Activated T-helper 1 cell treated with anti-CD3 and anti-CD28 coated beads, Interleukin-12 subunit alpha, Interleukin-12 subunit beta, Interleukin-2, Interleukin-4 antibody, amounts not matched to agents 30 ng/mL and 10 ng/mL and 1 ng/mL, durations not matched to agents 14 hours and 24 hours and 36 hours (primary cell): ENCODE measurements at places on chromosomes 2 and 18. TPM values are rescaled to one million over a fixed set of nuclear protein-coding genes. Genes with fewer than 3 reads are reported as not detected.

DNA sequence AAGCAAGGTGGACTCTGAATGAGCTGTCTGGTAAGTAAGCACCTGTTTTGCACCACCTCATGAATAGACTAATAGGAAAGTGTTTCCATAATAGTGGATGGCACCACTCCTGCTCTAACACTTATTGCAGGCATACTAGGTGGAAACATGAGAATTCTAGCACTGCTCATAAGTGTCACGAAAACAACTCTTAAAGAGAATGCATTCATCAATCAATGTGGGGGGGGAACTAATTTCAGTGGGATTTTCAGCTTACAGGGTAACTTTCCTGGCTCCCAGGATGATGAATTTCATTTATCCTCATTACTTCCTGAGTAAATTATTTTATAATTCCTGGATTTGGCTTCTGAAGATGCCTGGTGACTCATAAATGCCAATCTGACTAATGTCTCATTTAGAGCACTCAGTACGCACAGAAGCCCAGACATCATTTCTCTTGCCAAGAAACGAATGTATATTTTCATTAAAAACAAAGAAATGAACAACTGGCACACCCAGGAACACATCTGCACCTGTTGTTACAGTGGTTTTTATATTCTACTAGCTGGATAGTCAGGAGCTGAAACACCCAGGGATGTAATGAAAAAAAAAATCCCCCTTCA, 129.6 kb downstream of the PID1 start:
- H3K4me1 ChIP-seq: no peaks in the 10 kb centered on the region
- no peak for DNase-seq
- no peak overlapping the region for H3K4me3 ChIP-seq

- H3K27me3 ChIP-seq: no peaks in the 10 kb centered on the region
- no peaks in the 10 kb centered on the region for H3K36me3 ChIP-seq
- no peaks in the 10 kb centered on the region for H3K4me1 ChIP-seq
- no peak overlapping the region for H3K4me3 ChIP-seq
Observed at GRCh38 chr2:52611759-52612158, 1155.8 kb upstream of the CHAC2 start.

The FSIP2 gene
- 0.23 TPM in 1 of 2 replicates, not detected in the other for total RNA-seq

The COL3A1 gene
- 0.13 TPM in 1 of 2 replicates, not detected in the other for total RNA-seq

The SATB2 gene
- total RNA-seq: 0.02 TPM in 1 of 2 replicates, not detected in the other

DNA sequence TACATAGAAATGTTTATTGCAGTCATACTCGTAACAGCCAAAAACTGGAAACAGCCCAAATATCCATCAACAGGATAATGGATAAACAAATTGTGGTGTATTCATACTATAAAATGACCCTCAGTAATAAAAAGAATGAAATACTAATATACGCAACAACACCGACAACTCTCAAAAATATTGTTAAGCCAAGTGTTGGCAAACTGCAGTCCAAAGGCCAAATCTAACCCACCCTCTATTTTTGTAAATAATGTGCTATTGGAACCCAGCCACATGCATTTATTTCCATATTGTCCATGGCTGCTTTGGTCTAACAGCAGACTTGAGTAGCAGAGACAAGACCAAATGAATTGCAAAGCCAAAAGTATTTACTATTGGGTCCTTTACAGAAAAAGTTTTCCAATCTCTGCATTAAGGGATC, 151.0 kb downstream of the MREG start:
- DNase-seq: no peak
- no peaks in the 10 kb centered on the region for H3K4me1 ChIP-seq
- peaks cover 5% of the 10 kb centered on the region for H3K27me3 ChIP-seq
- H3K27ac ChIP-seq: no peak overlapping the region
- H3K36me3 ChIP-seq: no peaks in the 10 kb centered on the region

GRCh38 chr2:181672255-181673008, 7.9 kb downstream of the NEUROD1 start:
- H3K4me1 ChIP-seq: no peaks in the 10 kb centered on the region
- H3K4me3 ChIP-seq: no peak overlapping the region
- DNase-seq: no peak
- no peak overlapping the region for H3K27ac ChIP-seq

The RUFY4 gene
- 0.64 and 0.67 TPM in 2 replicates for total RNA-seq

GRCh38 chr2:176104316-176105077, 2.6 kb upstream of the HOXD11 start:
- no peak for DNase-seq
- peaks cover 3% of the 10 kb centered on the region for H3K36me3 ChIP-seq
- H3K4me3 ChIP-seq: no peak overlapping the region
- H3K27me3 ChIP-seq: peaks cover 77% of the 10 kb centered on the region
- H3K4me1 ChIP-seq: peaks cover 7% of the 10 kb centered on the region

DNA sequence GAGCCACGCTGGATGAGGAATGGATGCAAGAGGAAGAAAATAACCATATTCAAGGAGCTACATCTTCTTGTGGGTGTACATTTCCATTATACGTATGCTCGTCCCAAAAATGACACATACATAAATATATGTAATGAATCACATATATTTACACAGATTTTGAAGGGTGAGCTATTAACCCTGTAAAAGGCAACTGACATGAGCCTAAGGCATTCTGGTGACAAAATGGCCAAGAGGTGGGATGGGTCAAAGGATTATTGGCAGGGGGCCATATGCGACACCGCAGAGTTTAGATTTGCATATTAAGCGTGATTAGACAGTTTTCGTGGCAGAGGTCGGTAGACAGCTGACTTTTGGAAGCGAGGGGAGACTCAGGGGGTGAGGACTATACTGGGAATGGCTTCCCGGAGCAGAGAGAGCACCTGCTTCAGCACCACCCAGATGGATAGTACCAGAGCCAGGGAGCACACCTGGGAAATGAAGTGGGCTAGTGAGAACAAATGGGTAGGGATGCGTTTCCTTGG, 431 bp upstream of the CNRIP1 start:
- H3K27ac ChIP-seq: no peak overlapping the region
- H3K36me3 ChIP-seq: no peaks in the 10 kb centered on the region
- H3K4me1 ChIP-seq: peaks cover 7% of the 10 kb centered on the region
- no peak overlapping the region for H3K4me3 ChIP-seq
- no peak for DNase-seq
